ENCODE measurements at places on chromosomes 12 and 14.

GRCh38 chr12:2112401-2112800 lies 59.6 kb downstream of the CACNA1C start:
- DNase-seq = no peak

DNA sequence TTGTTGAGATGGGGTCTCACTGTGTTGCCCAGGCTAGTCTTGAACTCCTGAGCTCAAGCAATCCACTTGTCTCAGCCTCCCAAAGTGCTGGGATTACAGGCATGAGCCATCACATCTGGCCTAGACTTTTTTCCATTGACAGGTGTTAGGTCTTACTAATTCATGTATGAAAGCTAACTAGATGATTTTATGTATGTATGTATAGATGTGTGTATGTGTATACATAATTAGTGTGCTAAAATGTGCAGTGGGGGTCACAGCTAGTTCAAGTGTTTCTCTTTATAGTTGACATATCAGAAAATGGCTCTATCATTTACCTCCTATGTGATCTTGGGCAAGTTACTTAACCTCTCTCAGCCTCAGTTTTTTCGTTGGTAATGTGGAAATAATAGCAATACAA lies 23.5 kb downstream of the UNC79 start:
- DNase-seq = no peak

GRCh38 chr12:27517546-27517945 lies 6.5 kb upstream of the PPFIBP1 start:
- DNase-seq = no peak

DNA sequence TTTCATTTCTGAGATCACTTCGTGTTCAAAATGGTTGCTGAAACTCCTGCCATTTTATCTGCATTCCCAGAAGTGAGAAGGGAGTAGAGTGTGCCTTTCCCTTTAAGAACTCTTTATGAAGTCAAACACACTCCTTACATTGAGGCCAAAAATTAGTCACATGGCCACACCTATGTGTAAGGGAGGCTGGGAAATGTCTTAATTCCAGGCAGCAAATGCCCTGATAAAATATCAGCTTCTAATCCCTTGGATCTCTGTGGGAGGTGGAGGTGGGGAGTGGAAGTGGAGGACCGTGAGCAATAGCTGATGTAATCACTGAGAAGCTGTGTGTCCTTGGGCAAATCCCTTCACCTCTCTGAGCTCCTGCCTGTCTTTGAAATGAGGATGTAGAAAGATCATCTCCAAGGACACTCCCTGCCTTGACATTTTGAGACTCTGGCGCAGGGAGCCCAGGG lies 22.7 kb upstream of the ANKRD9 start:
- DNase-seq = no peak

GRCh38 chr12:44589697-44590096 lies 286.4 kb downstream of the NELL2 start:
- DNase-seq = no peak

DNA sequence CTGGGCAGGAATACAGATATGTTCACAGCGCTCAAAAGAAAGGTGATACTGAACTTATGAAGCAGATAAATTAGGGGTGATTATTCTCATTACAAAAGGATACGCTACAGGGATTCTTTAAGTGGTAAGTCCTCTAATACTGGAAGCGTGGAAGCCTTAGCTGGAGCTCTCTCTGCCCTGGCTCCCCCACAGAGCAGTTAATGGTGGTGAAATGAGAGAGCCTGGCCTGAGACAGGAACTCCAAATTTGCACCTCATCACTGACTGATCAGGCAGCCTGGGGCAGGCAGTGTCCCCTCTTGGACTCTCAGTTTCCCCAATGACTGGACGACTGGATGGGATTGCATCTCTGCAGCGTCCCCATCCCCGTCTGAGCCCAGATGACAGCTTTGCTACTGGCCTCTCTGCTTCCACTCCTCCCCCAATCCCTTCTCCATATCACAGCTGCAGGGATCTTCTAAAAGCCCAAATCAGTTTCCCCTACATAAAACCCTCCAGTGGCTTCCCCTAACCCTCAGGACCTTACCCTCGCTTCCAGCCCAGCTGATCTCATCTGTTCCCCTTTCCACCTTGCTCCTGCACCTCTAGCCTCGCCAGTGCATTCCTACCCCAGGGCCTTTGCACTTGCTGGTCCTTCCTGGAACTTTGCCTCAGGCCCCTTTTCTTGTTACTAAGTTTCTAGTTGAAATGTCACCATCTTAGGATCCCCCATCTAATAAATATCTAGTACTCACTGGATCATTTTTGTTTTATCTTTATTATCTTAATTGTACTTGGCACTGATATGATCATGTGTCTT lies 171.7 kb upstream of the LHX5 start:
- no peak for DNase-seq

- DNase-seq = no peak
These were observed 7.2 kb downstream of the SH2B3 start for GRCh38 chr12:111412830-111413441.

GRCh38 chr12:67795236-67795635 lies 146.7 kb downstream of the DYRK2 start:
- no peak for DNase-seq

GRCh38 chr12:89353823-89354611 lies 1.7 kb upstream of the DUSP6 start:
- DNase-seq = peak; percentile 79
